ENCODE measurements at places on chromosomes 1 and 21.

DNA sequence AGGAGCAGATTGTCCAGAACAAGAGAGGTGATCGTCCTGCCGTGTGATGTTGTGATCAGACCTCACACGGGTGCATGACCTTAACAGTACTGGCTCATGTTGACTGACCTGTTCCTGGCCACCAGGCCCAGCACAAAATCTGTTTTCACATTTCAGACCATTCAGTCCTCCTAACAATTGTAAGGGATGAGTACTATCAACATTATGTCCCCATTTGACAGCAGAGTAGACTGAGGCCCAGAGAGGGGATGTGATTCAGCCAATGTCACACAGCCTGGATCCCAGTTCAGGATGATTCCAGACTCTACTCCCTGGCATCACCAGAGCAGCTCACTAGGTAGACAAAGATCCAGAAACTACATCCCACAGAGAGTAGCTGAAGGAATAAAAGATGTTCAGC is 7.4 kb upstream of the TAS1R2 start:
- DNase-seq, result no peak

DNA sequence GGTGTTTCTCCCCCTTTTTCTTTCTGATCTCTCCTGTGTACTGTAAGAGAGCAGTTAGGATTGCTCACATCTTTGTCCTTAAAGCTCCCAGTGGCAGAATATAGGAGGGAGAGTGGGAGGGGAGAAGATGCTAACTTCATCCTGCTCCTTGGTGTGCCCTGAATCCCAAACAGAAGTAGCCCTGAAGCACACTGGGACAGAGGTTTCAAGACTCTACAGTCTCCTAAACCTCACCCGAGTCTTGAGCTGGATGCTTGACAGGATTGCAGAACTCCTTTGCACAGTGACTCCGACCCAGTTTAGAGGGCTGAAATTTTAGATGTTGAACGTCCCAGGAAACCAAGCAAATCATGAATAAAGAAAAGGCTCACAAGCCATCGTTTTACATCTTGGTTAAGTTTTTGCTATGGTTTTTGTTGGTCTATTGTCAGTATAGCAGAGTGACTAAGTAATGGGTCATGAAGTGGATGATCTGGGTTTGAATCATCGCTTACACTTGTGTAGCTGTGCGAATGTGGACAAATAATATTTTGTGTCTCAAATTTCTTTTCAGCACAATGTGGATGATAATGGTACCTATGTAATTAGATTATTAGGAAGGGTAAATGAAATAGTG is 37.5 kb downstream of the XCL2 start:
- DNase-seq, result no peak

GRCh38 chr1:18090636-18091035 is 17.0 kb upstream of the IGSF21 start:
- no peak for DNase-seq

GRCh38 chr1:23395154-23395724 is 25.6 kb upstream of the ZNF436 start:
- DNase-seq, result no peak
